CD8-positive, alpha-beta memory T cell (primary cell): ENCODE measurements at places on chromosomes 2 and 18.

DNA sequence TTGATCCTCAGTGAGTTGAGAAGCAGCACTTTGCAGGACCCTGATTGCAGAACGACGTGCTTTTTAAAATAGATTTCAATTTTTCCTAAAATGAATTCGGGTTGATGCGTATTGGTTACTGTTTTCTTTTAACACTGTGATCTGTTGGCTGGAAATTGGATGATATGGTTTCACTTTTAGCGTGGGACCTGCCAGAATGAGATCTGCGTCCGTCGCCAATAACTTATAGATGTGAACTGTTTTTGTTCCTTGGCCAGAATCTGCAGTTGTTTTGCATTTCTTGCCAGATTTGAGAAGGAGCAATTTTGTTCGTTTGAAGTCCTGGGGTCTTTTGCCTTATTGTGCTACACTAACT lies 703 bp downstream of the UGGT1 start:
- DNase-seq, result no peak

- no peak for DNase-seq
Observed at GRCh38 chr2:235055891-235056516, 104.2 kb downstream of the SH3BP4 start.

GRCh38 chr18:10754128-10754527 lies 228.3 kb downstream of the NAPG start:
- no peak for DNase-seq

- DNase-seq, result no peak
Observed at GRCh38 chr18:57088883-57089282, 58.0 kb upstream of the BOD1L2 start.

GRCh38 chr2:224308272-224308911 lies 93.5 kb downstream of the FAM124B start:
- no peak for DNase-seq

DNA sequence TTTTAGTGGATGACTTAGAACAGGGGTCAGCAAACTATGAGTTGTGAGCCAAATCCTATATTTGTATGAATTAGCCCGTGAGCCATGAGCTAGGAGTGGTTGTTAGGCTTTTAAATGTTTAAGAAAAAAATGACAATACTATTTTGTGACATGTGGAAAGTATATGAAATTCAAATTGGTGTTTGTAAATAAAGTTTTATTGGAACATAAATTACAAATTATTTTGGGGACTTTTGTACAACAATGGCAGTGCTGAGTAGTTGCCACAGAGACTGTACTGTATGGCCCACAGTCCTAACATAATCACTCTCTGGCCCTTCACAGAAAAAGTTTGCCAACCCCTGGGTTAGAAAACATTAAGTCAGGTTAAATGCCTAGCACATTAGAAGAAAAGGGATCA lies 26.1 kb downstream of the ADNP2 start:
- no peak for DNase-seq

GRCh38 chr18:53749766-53750165 lies 474.7 kb downstream of the MBD2 start:
- no peak for DNase-seq

DNA sequence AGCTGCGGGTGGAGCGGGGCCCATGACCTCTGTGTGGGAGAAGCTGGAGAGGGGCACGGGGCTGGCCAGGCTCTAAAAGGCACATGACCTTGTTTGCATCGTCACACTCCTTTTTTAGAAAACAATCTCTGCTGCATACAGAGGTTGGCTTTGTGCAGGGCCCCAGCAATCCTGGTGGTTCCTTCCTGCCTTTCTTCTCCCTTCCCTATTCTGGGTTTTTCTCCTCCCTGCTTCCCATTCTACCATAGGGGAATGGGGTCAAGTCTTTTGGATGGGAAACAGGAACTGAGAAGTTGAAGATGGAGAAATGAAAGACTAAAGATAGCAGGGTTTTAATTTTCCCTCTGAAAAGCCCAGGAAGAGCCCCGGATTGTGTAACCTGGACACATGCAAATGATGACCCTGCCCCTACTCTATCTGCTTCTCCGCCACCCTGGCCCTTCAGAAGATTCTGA lies 53.9 kb downstream of the ASAP2 start:
- no peak for DNase-seq

DNA sequence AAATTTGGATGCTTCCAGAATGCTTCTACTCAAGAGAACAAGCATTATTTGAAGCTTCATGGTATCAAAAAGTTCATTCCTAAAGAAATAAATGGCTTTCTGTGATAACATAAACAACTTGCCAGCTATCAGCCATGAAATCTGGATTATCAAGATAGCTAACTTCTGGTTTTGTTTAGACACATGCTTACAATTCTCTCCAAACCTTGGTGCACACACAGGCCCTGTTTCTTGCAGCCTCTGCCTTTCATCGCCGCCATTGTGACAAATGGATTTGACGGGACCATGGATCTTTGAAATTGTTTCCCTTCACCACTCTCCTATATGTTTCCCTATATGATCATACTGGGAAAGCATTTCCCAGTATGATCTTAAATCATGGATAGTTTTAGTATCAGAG lies 47.9 kb upstream of the CABLES1 start:
- DNase-seq, result no peak

DNA sequence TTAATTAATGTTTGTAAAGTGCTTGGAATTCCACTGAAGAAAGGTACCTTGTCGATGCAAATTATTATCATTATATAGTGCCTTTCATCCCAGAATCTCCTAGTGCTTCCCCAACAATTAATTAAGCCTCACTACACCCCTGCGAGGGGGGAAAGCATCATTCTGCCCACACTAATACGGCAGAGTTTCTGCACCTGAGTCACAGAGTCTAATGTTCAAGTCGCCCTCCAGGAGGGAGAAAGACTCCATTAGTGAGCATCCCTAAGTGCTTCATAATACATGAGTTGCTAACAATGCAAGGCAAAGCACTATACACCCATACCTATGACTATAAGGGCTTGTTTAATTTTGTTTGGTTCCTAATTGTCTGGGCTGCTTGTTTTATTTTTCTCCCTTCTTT lies 25.4 kb upstream of the NRP2 start:
- DNase-seq, result no peak

DNA sequence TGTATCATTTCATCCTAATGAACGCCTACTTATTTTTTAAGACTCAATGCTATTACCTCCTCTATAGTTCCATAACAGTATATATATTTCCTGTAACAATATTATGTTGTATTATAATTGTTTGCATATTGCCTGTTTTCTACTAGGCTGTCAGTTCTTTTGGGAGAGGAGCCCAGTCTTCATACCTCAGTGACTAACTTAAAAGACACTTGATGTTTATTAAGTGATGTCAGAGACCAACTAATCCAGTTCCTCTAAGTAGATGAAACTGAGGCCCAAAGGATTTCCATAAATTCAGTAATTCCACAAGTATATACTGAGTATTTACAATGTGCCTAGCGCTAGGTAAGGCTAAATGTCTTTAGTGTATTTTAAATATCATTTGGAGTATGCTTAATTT lies 48.9 kb upstream of the AAK1 start:
- DNase-seq, result no peak

DNA sequence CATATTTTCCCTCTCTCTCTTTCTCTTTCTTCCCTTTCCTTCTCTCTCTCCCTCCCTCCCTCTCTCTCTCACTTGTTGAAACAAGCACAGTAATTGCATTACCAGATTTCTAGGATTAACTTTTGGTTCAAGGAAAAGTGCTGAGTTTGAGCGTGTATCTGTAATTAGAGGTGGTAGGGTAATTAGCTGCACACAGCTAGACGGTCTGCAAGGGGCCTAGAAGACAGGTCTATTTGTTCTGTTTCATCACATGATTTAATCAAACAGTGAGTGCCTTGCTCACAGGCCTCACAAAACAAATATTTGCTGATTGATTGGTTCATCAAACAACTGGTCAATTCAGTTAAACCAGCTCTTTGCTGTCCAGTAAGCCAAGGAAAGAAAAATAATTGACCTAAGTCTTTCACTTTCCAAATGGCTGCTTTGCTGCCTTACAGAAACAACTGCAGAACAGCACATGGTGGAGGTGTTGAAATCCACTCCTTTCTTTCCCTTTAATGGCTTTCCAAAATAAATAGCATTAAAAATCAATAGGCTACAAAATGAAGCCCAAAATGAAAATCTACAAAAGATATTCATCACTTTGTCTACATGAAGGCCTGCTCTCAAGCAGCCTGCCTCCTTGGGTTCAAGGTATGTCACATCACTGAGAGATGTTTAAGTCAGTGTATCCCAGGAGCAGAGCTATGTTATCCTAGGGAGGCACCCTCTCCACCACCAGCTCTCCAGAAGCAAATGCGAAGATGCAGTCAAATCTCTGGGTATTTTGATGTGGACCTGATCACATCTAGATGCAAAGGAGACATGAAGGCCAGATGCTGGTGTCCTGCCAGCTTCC lies 264.4 kb upstream of the SIX2 start:
- DNase-seq, result no peak

DNA sequence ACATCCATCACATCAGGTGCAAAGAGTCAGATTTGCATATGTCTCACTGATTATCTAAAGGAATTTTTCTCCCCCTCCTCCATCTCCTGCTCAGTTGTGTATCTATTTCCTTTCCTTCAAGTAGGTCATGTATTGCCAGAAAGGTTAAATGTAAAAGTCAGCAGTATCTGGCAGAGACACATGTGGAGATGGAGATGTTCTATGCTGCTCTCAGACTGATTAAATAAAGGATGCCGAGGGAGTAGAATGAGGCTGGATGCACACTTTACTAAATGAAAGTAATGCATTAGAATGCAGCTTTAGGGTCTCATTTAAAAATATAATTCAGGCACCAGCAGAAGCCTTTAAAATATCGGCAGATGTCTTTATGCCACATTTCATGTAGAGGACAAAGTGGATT lies 555.3 kb downstream of the RNF144A start:
- DNase-seq, result no peak

- DNase-seq, result no peak
Observed at GRCh38 chr2:139031722-139032121, 251.5 kb upstream of the NXPH2 start.

- no peak for DNase-seq
Observed at GRCh38 chr2:223723954-223724411, 113.4 kb downstream of the AP1S3 start.

GRCh38 chr2:154686162-154686561 lies 12.3 kb upstream of the KCNJ3 start:
- no peak for DNase-seq

DNA sequence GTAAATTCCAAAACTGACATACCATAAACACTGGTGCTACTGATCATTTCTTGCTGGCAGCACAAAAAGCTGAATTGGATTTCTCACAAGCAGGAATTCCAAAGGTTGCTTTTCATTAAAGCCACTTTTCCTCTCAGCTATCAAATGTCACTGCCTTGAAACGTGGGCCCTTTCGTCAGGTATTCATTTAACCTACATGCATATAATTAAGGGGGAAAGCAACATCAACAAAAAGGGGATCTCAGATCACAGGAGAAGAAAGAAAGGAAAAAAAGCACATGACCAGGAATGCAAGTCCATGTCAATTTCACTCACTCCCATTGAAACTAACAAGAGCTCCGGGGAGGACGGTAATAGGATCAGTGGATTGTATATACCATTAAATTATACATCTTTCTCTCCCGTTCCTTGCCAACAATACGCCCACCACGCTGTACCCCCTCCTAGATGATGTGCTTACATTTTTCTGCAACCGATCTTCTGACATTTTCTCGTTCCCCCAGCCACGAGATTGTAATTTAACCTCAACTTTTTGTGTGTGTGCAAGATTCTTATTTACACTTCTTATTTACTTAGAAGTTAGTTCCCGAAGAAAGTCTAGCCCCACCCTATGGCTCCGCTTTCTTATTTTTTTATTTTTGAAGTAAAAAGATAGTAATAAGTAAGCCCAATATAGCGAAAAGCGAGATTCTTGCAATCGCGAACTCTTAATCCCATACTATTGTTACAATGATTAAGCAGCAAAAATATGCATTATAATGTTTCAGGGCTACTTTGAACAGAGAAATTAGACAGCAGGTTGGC lies 725 bp downstream of the FIGN start:
- no peak for DNase-seq

GRCh38 chr2:230685178-230685577 lies 27.5 kb upstream of the CAB39 start:
- DNase-seq, result no peak

DNA sequence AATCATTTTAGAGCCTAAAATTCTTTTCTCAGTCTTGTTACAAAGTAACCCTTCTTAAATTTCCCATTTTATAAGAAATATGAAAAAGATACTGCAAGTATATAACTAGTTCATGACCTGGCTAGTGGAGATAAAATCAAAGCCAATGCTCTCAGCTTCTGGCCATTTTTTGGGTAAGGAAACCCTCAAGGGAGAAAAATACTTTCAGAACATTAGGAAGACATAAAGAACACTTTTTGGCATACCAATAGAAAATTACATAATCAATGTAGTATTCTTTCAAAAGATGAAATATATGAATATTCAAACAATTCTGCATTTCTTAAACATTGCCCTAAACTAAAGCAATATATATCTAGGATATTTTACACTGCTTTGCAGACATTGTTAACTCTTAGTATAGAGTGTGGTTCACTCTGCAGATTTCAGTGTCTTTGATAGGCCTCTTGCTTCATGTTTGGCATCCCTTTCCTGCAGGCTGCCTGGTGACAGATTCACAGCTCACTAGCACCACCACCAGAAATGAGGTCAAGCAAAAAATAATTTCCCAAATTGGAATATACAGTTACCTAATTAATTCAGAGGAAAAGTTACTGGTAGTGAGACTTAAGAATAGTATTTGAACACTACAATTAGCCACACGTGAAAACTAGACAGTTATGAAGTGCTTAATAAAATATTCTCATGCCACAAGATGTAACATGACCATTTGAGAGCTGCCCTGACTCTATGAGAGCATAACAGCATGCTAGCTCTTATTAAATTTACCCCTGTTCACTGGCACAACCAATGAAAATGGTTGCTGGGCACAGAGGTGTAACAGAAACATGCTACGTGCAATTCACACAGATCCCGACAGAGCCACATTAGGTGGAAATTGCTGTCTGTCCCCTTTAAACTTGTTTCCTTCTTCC lies 36.0 kb downstream of the PAIP2B start:
- DNase-seq, result no peak

DNA sequence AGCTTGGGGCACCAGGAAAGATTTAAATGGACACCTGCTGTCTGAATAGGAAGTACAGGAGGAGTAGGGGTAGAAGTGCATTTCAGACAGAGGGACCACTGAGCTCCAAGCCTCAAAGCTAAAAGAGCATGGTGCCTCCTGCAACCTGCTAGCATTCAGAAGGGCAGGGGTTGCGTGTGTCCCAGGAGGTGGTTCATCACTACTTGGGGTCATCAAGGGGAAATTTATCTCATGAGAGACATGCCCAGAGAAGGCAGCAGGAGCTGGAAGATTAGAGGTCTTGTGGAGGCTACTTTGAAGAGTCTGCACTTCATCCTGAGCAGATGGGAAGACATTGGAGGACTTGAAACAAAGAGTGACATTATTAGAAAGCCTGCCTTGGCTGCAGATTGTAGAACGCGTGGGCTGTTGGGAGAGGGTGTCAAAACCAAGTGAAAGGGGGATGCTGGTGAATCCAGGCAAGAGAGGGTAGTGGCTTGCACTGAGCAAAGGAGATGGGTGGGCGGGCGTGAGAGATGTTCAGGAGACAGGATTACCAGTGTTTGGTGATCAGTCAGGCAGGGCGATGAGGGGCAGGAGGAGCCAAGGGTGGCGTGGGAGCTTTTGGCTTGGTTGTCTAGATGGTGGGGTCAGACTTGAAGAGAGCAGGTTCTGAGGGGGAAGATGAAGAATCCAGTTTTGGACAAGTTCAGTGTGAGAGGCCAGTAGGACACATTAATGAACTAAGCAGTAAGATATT lies 154.0 kb downstream of the DYSF start:
- peak; percentile 5 for DNase-seq

- DNase-seq, result peak; percentile 17
Observed at GRCh38 chr2:42976351-42976750, 184.0 kb upstream of the HAAO start.

- no peak for DNase-seq
Observed at GRCh38 chr2:160256507-160256906, 56.4 kb upstream of the ITGB6 start.
